ENCODE measurements at places on chromosomes 3 and 15.

DNA sequence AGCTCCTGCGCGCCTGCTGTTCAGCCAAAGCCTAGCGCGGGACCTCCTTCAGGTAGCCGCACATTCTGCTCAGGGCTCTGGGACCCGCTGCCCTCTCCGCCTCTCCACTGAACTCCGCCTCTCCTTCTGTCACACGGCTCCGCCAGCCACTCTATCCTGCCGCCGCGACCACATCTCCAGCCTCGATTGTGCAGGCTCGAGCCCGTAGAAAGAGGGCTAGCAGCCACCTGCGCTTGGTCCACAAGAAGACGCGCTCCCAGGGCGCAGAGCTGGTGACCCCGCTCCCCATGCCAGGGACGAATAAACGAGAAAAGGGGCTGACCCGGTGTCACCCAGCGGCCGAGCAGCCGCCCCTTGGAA lies 1.1 kb upstream of the VIPR1 start:
- DNase-seq = no peak

DNA sequence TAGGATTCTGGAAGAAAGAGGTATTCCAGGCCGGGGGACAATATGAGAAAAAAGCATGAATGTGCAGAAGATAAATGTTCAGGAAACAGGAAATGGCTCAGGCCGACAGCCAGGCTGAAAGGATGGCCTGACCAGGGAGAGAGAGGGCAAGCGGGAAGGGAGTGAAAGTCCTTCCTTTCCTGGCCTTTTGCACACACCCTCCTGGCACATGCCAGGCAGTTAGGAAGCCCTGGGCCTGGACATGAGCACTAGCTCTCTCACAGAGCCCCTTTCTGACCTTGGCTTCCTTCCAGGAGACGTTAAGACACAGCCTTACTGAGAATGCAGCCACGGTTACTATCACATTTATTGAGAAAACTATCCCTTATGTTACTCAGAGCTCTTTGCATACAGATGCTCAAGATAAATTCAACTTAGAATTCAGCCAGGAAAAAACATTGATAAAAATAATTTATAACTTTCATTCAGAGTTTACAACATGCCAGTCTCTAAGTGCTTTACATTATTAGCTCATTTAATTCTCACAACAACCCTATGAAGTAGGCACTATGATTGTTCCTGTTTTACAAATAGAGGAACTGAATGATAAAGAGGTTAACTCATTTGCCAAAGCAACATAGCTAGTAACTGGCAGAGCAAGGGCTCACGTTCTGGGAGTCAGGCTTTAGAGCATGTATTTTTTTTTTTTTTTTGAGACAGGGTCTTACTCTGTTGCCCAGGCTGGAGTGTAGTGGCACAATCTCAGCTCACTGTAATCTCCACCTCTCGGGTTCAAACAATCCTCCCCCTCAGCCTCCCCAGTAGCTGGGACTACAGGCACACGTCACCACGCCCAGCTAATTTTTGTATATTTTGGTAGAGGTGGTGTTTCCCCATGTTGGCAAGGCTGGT lies 39.4 kb upstream of the SMAD3 start:
- no peak for DNase-seq

- no peak for DNase-seq
Observed at GRCh38 chr3:64405211-64405835, 180.1 kb upstream of the PRICKLE2 start.

- no peak for DNase-seq
Observed at GRCh38 chr15:101179341-101180153, 72.3 kb downstream of the CHSY1 start.

- no peak for DNase-seq
Observed at GRCh38 chr15:68023307-68024101, 30.6 kb upstream of the PIAS1 start.

GRCh38 chr3:171347301-171348039 lies 112.7 kb downstream of the TNIK start:
- DNase-seq = peak; percentile 32

DNA sequence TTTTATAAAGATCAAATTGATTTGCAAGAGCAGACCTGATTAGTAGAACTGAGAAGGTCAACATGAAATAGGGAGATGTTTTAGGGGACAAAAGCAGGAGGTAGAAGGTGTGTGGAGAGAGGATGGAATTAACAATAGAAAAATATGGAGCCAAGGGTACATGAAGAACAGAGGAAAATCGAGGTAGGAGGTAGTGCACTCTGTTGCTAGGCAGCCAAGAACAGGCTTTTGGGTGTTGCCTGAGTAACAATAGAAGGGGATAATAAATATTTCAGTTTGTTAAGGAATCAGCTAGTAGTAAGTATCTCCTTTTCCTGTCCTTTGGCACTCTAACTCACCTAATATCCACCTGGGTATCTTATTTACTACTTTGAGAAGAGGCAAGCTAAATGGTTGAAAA lies 9.2 kb downstream of the SPESP1 start:
- DNase-seq = no peak

DNA sequence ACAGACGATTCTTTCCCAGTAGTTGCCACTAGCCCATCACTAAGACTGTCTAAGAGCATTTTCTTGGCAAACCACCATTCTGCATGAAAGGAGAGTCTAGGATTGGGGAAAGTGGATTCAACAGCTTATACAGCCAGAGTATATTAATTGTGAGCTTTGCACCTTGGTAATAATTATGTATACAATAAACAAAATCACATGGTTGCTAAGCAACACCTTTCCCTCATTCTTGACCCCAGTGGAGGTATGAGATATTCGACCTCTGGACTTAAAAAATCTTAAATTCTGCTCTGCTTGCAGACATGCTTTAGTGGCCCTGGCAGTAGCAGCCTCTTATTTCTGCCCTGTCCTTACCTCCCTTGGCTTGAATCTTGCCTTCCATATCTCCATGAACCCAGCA lies 73.1 kb downstream of the PPP2R3A start:
- DNase-seq = no peak

DNA sequence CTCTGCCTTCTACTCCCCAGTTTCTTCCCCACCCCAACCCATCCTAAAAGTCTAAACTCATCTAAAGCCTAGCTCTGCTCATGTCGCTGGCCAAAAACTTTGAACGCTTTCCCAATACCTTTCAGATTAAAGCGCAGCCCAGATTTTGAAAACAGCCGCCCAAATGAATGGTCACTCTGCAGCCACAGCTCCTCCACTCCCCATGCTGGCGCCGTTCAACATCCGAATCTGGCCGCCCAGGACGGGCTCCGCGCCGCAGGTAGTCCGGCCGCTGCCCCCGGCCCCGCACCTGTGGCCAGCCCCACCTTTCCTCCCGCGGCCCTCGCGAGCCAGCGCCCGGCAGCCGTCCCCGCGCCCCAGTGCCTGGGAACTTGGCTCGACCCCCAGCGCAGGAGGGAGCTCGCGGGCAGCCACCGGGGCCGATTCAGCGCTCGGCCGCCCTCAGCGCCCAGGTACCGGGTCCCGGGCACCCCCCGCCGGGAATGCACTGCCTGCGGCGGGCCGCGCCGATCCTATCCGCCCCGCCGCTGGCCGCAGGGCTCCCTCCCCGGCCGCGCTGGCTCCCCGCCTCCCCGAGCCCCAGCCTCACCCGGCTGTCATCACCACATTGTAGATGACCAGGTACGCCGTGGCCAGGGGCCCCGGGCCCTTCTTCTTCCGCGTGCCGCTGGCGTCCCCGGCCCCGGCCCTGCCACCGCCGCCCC lies 417 bp downstream of the HACD2 start:
- no peak for DNase-seq

DNA sequence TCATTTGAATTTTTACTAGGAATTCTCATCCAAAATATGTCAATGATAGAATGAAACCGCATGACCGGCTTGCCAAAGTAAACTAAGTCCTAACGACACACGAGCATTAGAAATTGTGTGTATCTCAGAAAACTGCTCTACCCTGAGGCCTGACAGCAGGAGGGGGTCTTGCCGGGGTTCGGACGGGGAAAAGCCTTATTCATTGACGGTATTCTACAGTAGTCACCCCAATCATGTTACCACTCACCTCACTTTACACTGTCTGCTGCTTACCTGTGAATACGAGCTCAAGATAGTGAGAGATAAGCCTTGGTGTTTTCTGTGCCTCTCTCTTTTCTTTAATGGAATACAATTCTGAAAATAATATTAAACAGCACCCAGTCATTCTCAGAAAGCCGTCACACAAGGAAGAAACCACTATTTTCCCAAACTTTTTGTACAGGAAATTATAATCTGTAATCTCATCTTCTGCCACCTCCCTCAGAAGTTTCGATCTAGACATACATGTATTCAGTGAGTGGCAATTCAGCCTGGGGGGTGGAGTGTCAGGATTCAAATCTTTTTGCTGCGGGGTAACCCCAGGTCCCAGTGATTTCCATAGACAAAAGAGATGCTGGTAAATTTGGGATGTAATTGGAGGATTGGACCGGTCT lies 492 bp upstream of the FAM43A start:
- no peak for DNase-seq

DNA sequence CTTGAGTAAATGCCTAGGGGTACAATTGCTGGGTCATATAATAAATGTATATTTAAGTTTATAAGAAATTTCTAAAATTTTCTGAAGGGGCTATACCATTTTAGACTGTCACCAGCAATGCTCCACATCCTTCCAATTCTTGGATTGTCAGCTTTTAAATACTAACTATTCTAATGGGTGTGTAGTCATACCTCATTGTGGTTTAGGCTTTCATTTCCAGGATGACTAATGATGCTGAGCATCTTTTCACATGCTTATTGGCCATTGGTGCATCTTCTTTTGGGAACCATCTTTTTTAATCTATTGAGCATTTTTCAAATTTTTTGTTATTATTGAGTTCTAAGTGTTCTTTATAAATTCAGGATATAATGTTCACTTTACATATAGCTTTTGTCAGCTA lies 52.5 kb upstream of the CORO2B start:
- DNase-seq = no peak

DNA sequence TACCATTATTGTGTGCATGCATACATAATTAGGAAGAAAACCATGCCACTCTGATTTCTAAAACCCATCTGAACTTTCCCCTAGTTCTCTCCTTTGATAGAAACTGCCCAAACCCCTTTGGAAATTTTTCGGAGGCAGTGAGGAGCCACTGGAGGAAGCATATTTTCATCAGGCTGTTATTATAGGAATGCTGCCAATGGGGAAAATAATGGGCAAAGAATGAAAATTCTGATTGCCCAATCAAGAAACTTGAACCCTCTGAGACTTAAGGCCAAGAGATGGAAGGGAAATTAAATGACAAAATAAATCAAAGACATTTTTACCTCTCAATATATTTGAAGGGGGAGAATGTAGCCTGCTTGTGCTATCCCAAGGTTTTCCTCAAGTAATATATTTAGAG lies 376.0 kb upstream of the PDZRN3 start:
- no peak for DNase-seq

DNA sequence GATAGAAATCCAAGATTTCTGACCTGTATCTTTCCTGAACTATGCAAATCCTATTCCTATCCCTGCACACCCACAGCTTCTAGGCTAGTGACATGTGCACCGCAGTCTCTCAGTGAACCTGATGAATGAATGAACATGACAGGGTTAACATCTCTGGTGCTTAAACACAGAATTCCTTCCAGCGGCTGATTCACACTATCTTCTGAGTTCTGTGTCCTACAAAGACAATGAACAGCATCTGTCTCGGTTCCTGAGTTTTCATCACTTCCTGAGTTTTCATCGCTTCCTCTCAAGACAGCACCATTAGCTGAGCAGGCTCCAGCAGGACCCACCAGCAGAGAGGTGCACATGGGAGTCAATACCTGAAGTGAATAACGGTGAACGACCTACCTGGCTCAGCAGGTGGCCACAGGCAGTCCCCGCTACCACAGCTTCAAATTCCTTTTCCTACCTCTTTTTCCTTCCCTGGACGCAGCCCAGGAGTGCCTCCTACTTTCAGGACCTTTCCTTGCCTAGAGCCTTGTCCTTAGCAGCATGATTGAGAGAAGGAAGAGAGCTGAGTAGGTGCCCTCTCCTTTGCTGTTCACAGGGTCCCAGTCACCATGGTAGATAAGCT lies 113.5 kb downstream of the IGF2BP2 start:
- no peak for DNase-seq

DNA sequence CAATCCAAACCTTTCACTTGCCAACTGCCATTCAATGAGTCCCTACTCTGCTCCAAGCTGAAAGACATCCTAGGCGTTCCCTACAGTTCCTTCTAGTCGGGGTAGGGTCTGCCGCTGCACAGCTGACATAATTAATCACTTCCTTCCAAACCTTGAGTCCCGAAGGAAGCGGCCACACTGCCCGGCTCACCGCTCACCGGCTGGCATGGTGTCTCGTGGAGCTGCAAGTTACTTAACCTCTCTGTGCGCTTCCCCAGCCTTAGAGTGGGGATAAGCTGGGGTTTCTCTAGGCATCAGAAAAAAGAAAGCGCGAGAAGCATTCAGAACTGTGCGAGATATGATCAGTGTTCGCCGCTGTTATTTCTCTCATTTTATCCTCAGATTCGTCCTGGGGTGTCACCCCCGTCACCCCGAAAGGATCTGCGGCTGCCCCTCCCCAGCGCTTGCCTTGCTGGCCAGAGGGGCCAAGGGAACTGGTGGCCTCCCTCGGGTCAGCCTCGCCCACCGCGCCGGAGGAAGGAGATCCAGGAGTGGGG lies 748 bp downstream of the MRPS25 start:
- DNase-seq = no peak

GRCh38 chr3:143896486-143896885 lies 48.2 kb upstream of the SLC9A9 start:
- no peak for DNase-seq

- no peak for DNase-seq
Observed at GRCh38 chr3:174423936-174424335, 435.2 kb upstream of the NAALADL2 start.

Measured in NCI-H1436 treated with DMSO at 0.1 percent for 48 hours (cell line).